C1 segment of cervical spinal cord (tissue), 14 donors: ENCODE measurements at places on chromosomes 2 and 18.

DNA sequence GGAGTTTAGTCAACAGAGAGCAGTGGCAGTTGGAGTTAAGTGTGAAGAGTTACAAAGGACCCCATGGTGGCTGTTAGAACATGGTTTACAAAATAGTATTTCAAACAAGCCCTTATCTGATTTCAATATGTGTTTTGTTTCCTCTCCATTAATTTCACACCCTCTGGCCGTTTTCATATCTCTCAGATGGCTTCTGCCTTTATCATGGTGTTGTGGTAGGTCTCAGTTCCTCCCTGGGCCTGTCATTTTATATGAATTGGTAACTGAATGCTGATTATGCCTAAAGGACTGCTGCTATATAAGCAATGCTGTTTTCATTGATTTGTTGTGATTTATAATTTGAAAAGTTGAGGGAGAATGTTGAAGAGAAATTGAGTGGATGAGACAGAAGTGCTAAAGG lies 686.7 kb downstream of the NYAP2 start:
- DNase-seq: no peak

- no peak for DNase-seq
Observed at GRCh38 chr2:172702451-172702850, 33.2 kb upstream of the RAPGEF4 start.

DNA sequence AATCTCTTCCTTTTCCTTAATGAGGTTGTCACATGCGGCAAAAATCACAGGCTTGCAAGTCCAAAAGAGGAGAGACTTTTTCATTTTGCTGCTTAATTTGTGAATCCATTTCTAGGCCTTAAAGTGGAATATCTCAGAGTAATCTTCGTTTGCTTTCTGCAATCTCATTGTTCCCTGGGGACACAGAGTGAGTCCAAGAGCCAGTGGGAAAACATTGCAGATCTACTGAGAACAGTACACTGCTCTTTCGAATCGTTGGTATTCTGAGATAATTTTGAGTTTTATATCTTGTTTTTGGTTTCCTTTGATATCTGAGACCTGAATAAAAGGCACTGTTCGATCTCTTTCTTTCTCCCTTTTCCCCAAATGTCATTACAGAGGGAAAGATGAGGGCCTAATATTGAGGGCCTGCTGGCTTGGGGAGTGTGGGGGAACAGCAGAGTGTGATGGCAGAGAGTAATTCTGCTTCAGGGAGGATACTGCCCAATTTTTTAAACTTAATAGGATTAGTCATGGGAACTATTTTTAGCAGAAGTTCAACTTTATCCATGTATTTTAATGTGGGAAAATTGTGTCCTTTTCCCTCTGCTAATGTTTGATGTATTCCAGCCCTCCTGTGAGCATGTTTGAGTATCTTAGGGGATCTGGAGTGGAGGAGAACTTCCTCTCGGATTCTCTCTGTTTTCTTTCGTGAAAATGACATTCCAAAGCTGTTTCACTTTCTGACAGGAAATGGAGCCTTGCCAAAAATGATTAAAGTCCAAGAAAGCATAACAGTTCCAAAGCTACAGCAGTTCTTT lies 418.2 kb upstream of the ZEB2 start:
- DNase-seq: no peak

DNA sequence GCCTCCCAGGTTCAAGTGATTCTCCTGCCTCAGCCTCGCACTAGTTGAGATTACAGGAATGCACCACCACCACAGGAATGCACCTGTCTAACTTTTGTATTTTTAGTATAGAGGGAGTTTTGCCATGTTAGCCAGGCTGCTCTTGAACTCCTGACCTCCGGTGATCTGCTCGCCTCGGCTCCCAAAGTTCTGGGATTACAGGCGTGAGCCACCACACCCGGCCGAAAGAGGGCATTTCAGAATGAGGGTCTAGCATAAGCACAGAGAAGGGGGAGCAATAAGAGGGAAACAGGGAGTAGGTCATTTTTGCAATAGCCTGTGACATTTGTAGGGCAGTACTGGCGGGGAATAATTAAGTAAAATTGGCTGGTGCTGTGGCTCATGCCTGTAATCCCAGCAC lies 1.9 kb upstream of the SPAST start:
- no peak for DNase-seq

- no peak for DNase-seq
Observed at GRCh38 chr2:203237346-203238238, 1.2 kb upstream of the CYP20A1 start.

GRCh38 chr2:8422450-8422800 lies 259.4 kb upstream of the ID2 start:
- no peak for DNase-seq

DNA sequence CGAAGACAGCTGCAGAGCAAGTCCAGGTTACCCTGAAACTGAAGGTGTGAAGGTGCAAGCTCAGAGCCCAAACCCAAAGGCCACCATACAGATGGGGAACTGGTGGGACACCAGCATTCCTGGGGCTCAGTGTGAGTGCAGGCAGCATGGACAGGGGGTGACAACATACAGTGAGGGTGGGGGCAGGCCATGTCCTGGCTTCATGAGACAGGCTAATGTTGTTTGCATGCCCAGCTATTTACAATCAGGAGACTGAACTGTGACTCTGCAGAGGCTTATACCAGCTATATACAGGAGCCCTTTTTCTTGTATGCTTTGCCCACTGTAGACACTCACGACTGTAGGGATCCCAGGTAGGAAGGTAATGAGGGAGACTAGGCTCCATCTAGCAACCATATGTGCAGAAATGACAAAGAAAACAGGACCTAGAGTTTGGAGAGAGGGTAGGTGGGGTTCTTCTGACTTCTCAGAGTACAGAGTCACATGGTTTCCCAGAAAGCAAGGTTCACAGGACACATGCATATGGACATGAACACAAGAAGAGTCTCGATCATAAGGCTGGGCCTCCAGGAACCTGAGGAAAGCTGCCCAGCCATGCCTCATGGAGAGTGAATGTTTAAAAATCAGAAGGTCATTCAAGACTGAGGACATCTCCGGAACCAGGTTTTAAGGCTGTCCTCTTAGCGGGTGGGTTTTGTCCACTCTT lies 26.4 kb downstream of the SIX3 start:
- no peak for DNase-seq

DNA sequence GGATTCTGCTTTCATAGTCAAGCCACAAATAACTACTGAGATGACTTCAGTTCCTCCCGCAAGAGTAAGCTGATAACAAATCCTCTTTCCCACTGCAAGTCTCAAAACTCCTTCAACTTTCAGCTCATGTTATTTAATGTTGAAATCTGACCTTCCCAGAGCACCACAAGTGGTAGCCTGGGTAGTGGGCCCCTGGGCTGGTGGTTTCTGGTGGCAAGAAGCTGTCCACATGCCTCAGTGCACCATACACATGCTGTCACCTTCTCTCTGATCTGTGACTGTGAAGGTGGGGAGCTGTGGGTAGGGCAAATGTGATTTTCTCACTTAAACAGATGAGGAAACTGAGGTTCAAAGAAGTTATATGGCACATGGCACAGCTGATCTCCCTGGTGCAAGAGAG lies 246.1 kb upstream of the EPAS1 start:
- DNase-seq: no peak

GRCh38 chr2:217530392-217531090 lies 472.3 kb downstream of the TNS1 start:
- DNase-seq: no peak

DNA sequence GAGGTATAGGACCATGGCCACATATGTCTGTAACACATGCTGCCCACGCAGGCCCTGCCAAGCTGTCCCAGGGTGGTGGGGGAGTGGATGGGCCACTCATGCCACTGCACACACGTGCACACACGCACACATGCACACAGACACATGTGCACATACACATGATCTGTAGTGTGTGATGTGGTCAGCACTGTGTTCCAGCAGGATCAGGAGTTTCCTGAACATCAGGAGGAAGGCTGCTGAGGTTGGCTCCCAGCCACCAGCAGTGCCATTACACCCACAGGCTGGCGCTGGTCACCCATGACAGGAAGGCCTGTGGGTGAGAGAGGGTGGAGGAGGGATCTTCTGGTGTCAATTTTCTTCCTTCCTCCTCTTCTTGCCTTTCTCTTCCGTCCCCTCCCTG lies 44.7 kb downstream of the POMC start:
- DNase-seq: no peak

DNA sequence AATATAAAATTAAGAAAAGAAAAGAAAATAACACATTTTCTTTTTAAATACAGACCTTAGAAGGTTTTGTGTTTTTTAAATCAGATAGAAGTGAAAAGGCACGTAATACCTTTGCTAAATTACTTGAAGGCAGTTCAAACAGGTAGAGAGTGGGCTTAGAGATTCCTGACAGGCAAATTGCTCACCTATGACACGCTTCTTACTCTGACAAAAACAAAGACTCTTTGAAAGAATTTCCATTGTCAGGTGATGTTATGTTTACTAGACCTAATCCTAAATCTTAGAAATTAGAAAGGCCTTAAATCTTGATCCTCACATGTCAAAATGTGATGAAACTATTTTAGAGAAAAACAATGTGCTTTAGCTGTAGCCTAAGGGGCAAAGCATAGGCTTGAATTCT lies 522.9 kb downstream of the SOX11 start:
- DNase-seq: no peak

- DNase-seq: no peak
Observed at GRCh38 chr18:56076723-56077122, 488.7 kb upstream of the TCF4 start.

DNA sequence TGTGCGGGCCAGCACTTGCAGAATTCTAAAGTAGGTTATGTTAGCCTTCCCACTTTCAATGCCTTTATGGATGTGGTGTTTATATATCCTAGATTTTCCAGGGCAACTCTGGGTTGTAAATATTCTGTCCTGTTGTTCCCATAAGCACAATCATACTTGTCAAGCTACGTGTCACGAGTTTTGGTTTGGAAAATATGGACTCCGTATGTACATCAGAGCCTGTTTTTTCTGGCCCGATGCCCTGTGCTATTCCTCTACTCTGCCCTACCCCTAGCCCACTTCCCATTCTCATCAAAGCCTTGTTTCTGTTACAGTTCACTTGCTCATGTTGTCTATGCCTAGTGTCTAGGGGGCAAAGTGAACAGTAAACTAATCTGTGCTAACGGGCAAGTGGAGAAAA lies 27.0 kb upstream of the ZEB2 start:
- no peak for DNase-seq

GRCh38 chr2:126898636-126899035 lies at the start of gene TEX51:
Gene TEX51 (plus strand): TSS chr2:126898890. CDS start chr2:126898919, 29 bp downstream.
- no peak for DNase-seq

DNA sequence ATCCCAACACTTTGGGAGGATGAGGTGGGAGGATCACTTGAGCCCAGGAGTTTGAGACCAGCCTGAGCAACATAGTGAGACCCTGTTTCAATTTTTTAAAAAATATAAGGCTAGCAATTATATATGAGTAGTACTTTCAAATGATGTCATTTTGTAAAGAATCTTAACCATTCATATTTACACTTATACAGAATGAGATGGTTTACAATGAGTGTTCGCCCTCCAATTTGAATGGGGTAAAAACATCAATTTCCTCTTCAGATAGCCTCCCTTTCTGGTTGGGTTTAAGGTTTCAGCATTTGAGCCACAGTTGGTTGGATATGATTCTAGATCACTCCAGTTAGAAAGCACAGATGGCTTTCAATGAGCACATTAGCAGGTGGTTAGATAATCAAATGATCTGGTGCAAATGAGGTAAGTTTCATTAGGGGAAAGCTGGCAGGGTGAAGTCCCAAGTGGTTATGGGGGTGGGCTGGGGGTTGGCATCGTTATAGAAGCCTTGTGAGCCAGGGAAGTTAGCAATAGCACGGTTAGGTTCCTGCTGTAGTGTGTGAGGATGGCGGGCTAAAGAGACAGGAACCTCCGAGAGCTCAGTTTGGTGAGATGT lies 63.9 kb downstream of the TRPM8 start:
- DNase-seq: no peak

DNA sequence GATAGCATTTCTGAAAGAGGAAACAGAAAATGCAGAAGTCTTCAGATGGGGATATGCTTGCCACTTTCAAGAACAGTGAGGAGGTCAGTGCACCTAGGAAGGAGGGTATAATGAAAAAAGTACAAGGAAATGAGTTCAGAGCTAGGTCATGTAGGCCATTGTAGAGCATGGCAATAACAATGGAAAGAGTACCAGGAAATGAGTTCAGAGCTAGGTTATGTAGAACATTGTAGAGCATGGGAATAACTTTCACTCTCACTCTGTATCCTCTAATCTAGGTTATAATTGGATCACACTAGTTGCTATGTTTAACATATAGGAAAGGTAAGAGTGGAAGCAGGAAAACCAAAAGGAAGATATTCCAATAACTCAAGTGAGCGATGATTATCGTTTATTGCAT lies 12.3 kb downstream of the SCG2 start:
- DNase-seq: no peak

- no peak for DNase-seq
Observed at GRCh38 chr2:83602753-83603152, 856.3 kb downstream of the SUCLG1 start.

DNA sequence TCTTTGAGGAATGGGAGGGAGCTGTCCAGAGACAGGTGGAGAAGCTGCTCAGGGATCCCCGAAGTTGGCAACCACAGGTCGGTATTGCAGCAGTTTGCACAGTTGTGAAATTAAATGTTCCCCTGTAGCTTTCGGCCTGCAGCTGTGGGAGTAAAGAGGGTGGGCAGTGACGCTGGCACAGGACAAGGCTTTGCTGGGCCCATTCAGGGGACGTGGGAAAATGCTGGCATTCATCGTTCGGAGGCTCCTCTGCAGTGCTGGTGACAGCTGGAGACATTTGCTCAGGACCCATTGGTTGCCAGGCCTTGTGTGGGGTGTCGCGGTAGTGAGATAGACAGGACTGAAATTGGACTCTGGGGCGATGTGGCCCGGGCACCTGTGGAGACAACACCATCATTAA lies 173.7 kb downstream of the MYCN start:
- no peak for DNase-seq

DNA sequence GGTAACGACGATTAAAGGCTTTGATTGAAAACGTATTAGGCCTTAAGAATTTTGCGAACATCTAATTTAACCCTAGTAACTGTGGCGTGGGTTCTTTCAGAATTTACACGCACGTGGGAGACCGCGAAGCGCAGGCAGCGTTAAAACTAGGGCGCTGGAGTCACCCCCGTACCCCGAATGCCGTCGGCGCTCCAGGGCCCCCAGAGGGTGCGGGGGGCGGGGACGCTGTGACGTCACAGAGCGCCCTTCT lies 673 bp upstream of the SMCHD1 start:
- DNase-seq: no peak

DNA sequence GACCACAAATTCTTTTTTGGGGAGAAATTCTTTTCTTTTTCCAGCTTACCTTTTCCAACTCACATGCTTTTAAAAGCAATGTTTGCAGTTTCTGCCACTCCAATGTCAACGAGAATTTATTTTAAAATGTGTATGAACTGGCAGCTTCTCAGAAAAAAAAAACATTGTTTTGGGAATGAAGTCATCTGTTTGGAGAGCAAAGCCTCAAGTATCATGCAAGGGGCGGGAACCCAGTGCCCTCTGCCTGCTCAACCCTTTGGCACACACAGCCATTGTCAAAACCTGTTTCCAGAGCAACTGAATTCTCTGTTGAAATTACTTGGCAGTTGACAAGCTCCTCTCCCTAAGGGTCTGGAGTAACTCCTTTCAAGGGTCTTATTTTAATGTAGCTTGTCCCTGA lies 128.5 kb downstream of the QPCT start:
- DNase-seq: no peak
